ENCODE measurements at places on chromosomes 2 and 18.

GRCh38 chr18:76445275-76445674 lies 49.8 kb downstream of the ZNF516 start:
- DNase-seq, result no peak

DNA sequence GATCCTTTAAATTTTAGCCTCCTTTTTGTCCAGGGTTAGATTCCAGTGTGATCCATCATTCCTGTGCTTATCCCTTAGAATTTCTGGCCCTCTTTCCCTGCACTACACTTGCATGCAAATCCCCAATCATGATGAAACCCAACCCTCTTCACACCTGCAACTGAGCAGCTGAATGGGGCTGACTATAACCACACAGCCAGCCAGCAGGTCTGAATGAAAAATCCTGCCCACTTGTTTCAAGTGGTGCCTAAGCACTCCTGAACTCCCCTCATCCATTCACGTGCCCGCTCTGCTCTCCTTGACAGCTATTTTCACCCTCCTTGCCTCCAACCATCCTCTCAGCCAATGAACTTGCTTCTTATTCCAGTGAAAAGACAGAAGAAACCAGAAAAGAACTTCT lies 80.5 kb upstream of the AFF3 start:
- no peak for DNase-seq

GRCh38 chr2:159090514-159091201 lies 122.2 kb downstream of the TANC1 start:
- no peak for DNase-seq

DNA sequence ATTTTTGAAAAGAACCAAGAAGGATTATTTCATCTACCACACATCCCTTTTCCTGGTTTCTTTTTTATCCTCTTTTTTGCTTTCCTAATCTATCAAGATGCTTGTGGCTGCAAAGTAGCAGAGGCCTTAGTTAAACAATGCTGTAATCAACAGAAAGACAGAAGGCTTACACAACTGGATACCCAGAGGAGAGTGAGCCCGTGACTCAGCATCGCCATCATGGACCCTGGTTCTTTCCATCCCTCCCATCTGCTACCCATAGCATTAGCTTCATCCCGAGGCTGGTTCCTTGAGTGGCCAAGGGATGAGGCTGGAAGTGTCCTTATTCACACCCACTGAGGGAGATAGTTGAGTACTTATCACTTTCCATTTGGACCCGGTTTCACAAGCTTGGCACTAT lies 7.5 kb upstream of the HAAO start:
- DNase-seq, result no peak

DNA sequence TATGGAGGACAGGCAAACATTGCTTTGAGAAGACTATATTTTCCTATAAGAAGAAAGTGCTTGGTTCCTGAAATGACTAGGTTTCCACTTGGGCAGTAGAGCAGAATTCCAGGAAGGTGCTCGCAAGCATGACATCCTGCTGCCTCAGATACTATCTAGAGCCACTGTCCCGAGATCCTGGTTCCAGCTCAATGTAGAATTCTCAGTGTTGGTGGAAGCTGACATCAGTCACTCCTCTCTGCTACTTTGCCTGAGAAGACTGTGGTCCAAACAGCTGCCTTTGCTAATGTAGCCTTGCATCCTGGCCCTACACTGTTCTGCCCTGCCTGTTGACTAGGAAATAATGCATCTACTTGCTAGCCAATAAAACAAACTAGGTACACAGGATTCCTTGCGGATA lies 50.0 kb upstream of the ITGA6 start:
- no peak for DNase-seq

DNA sequence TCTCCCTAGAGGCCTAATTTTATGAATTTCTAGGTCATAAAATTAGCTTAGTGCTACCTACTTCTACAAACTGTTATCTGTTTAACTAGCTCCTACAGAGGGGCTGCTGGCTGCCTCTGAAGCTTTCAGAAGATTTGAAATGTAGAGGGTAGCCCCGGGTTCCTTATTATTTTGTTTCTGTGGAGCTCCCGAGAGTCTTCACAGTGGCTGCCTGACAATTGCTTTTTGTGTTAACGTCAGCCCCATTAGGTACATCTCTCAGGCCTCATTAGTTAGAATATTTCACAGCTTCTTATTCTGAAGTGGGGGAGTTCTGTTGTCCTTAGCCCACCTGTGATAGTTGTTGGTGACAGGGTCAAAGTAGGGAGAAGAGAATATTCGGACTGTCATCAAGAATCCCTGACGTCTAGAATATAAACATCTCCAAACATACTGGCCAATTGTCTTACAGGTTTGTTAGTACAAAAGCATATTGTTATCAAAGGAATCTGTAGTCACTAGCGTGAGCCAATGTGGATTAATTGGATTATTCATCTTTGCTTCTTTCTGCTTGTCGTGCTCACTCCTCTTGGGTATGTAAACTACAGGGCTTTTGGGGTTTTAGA lies 77.5 kb downstream of the DIS3L2 start:
- DNase-seq, result no peak

- DNase-seq, result no peak
These were observed 22.1 kb upstream of the ALKAL2 start for GRCh38 chr2:309954-310510.

Measured in stimulated activated naive CD8-positive, alpha-beta T cell treated with anti-CD3 and anti-CD28 coated beads, Interleukin-15, amount 100 ng/mL, for 72 hours (primary cell).